Thoracic aorta (tissue), 2 donors: ENCODE measurements at places on chromosomes 12 and 14. TPM values are rescaled to one million over a fixed set of nuclear protein-coding genes. Genes with fewer than 3 reads are reported as not detected.

GRCh38 chr12:38771871-38772270 is 133.5 kb downstream of the CPNE8 start:
- H3K4me3 ChIP-seq = no peak overlapping the region
- H3K27me3 ChIP-seq = no peaks in the 10 kb centered on the region
- no peak overlapping the region for H3K27ac ChIP-seq
- DNase-seq = no peak

GRCh38 chr12:109451400-109451799 is 25.7 kb downstream of the KCTD10 start:
- H3K27me3 ChIP-seq = no peaks in the 10 kb centered on the region
- H3K4me3 ChIP-seq = no peak overlapping the region
- no peaks in the 10 kb centered on the region for H3K4me1 ChIP-seq
- no peak for DNase-seq

The HDAC7 gene
- total RNA-seq = 112 TPM

- peaks cover 21% of the 10 kb centered on the region for H3K4me1 ChIP-seq
- DNase-seq = no peak
- no peaks in the 10 kb centered on the region for H3K36me3 ChIP-seq
- no peaks in the 10 kb centered on the region for H3K27me3 ChIP-seq
These were observed 691 bp downstream of the ZFYVE26 start for GRCh38 chr14:67815573-67816225.

The DNAJC22 gene
- 1.5 TPM for total RNA-seq
